Non-pigmented ciliary epithelial cell (primary cell): ENCODE measurements at places on chromosomes 2 and 18.

- no peak for DNase-seq
Observed at GRCh38 chr2:97788986-97789644, 75.7 kb downstream of the ZAP70 start.

- no peak for DNase-seq
Observed at GRCh38 chr2:210633699-210634098, 77.3 kb downstream of the CPS1 start.

GRCh38 chr2:190545555-190546385, 11.2 kb upstream of the NEMP2 start:
- DNase-seq = no peak

- DNase-seq = no peak
Observed at GRCh38 chr2:134183679-134184078, 70.2 kb upstream of the MGAT5 start.

DNA sequence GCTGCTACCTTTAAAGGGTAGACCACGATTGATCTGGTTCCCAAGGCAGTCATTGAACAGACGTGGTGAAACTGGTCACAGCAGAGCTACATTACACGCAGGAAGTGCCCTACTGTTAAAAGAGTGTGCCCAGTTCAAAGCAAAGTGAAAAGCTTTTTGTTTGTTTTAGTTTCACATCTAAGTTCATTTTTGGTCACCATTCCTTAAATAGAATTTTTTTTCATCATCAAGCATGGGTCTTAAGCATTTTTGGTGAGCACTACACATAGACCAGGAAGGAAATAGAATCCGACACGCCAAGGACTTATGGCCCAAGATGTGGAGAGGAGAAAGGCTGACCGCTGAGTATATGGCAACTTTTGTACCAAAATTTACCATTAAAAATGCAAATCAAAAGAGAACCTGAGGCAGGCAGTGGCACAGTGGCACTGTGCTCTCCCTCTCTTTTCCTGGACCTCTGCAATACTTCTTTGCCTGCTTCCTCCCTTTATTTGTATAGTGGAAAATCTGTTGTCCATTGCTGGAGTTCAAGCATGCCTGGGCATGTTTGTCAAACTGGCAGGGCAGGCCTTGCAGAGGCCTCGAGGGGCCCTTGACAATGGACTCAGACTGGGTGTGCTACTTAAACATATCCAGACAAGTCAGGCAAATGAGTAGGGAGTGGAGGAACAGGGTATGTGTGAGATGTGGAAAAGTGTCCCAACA, 42.6 kb upstream of the HNRNPA3 start:
- no peak for DNase-seq
